Dermis blood vessel endothelial cell (primary cell): ENCODE measurements at places on chromosomes 1 and 21. TPM values are rescaled to one million over a fixed set of nuclear protein-coding genes. Genes with fewer than 3 reads are reported as not detected.

DNA sequence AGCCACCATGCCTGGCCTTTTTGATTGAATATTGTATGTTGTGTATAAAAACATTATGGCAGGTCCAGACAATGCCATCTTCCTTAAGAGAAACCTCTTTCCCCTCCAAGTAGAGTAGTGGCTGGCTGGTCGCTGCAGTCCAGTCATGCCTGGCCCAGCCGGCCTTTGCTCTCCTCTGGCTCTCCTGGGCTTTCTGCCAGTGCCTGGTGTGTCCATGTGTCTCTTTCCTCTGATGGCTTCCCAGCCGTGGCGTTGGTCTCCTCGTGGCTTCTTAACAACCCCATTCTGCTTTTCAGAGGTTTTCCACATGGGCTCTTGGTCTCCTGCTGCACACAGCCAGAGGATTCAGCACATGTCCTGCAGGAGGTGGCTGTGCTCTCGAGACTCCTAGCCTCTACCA lies 58.7 kb downstream of the DIP2A start:
- no peak for DNase-seq

DNA sequence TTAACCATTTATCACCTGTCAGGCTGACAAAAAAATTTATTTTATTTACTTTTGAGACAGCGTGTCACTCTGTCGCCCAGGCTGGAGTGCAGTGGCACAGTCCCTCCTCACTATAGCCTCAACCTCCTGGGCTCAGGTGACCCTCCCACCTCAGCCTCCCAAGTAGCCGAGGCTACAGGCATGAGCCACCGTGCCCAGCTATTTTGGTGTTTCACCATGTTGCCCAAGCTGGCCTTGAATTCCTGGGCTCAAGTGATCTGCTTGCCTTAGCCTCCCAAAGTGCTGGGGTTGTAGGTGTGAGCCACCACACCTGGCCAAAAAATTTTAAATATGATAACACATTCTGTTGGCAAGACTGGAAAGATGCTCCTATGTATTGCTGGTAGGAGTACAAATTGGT lies 11.1 kb downstream of the IPO9 start:
- no peak for DNase-seq

DNA sequence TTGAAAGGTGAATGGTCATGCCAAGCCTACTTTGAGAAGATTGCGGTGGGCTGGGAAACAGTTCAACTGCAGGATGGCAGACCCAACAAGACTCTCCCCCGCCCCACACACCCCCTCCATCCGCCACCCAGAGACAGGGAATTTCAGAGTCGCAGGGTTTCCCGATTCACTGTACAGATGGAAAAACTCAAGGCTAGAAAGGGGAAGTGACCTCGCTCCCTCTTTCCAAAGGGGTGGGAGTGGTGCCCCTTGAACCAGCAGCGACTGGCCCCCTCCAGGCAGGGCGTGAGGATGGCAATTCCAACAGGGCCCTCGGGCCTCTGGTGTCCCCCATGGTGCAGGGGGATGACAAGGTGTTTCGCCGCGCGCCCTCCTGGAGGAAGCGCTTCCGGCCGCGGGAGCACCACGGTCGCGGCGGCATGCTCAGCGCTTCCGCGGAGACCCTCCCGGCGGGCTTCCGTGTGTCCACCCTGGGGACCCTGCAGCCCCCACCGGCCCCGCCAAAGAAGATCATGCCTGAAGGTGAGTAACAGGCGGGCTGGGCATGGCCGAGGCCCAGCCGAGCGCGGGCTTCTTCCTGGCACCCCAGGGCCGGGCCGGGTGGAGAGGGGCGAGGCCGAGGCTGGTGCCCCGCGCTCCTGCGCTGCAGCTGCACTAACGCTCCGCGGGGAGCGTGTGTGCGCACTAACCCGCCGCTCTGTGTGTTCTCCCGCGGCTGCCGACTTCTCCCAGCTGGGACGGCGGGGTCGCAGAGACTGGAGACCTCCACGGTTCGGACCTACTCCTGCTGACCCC lies 10.4 kb downstream of the MYOG start:
- no peak for DNase-seq

DNA sequence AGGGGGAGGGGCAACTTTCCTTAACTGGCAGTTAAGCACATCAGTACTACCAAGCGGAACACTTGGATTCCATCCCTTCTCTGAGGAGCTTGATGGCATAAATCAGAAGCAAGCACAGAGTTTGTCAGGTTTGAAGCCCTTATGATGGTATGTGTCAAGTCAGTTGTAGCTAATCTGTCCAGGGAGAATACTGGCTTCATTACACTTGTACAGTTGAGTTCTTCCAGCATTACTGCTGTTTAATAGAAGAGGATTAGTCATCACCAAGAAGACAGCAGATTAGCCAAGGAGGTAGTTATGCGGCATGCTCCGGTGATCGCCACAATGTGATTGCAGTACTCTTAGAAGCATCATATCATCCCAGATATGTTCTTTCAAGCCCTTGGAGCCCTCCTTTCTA lies 2.1 kb upstream of the TDRD5 start:
- DNase-seq = no peak

Gene NID1
- total RNA-seq = 196 and 425 TPM in 2 replicates

Gene HCN3
- total RNA-seq = 0.84 and 0.85 TPM in 2 replicates

GRCh38 chr1:25805863-25806225 lies 5.9 kb downstream of the SELENON start:
- peak; percentile 74 for DNase-seq

GRCh38 chr21:41851090-41851790 lies 27.9 kb downstream of the PRDM15 start:
- no peak for DNase-seq

- DNase-seq = no peak
Observed at GRCh38 chr21:16302851-16303282, 573.1 kb downstream of the USP25 start.

DNA sequence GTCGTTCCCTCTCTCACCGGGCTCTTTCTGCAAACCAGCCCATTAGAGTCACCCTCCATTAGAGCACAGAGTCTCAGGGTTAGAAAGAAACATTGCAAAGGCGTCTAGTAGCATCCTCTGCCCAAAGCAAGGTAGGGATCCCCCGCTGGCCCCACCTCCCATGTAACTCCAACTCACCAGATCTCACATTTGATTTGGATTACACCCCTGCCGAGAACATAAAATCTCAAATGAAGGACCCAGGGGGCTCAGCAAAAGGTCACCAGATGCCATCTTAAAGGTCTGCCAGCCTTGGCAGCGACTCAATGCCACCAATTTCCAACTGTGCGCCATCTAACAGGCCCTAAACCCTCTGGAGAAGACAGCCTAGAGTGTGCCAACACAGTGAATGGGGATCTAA lies 14.1 kb downstream of the C1orf87 start:
- no peak for DNase-seq

Gene TNFAIP8L2
- total RNA-seq = 0.14 TPM in 1 of 2 replicates, not detected in the other

DNA sequence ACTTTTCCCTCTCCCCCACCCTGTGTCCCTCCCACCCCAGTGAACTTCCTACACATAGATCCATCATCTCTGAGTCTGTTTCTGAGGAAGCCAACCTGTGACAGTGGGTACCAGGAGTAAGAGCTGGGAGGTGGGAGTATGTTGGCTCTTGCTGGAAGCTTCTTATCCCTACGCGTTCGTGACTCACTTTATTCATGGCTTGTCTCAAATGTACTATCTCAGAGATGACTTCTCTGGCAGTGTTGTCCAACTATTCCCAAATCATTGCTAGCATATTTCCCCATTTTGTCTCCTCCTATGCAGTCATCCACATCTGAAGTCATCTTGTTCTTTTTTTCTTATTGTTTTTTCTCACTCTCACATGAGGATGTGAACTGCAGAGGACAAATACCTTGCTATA lies 88.0 kb downstream of the HIVEP3 start:
- DNase-seq = no peak

GRCh38 chr1:192108161-192108560 lies 50.1 kb upstream of the RGS18 start:
- no peak for DNase-seq

- DNase-seq = peak; percentile 8
Observed at GRCh38 chr1:56278061-56278460, 301.3 kb downstream of the PLPP3 start.

Gene C1orf105
- not detected in 2 replicates for total RNA-seq

Gene MYBPHL
- not detected in 2 replicates for total RNA-seq

Gene FCMR
- total RNA-seq = 0.17 TPM in 1 of 2 replicates, not detected in the other

GRCh38 chr1:151210830-151211229 lies 12.5 kb downstream of the PIP5K1A start:
- no peak for DNase-seq

Gene VTCN1
- under 0.01 and 0.33 TPM in 2 replicates for total RNA-seq

- DNase-seq = no peak
Observed at GRCh38 chr1:33050221-33051076, 13.8 kb upstream of the AK2 start.

DNA sequence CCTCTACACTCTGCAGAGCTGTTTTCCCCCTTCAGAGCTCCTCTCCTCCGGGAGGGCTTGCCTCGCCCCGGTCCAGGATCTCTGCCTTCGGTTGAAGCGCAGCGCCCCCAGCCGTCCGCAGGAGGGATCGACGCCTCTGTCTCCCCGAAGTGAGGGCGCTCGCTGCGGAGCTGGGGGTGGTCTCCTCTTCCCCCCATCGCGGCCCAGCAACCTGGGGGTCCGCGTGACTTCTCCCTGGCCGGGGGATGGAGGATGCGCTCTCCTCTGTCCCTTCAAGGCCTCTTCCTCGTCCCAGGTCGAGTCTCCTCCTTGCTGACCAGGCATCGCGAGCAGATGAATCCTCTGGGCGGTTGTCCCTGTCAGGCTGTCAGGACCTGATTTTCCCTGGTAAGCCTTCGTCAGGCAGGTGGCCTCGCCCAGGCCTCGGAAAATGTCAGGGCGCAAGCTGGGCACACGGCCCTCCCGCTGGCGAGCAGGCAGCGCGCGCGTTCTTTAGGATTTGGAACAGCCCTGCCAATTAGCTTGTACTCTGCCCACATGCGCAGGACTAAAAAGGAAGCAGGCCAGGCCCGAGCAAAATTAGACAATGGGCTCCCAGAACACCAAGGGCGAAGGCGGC lies 90.5 kb downstream of the EDEM3 start:
- peak; percentile 68 for DNase-seq

DNA sequence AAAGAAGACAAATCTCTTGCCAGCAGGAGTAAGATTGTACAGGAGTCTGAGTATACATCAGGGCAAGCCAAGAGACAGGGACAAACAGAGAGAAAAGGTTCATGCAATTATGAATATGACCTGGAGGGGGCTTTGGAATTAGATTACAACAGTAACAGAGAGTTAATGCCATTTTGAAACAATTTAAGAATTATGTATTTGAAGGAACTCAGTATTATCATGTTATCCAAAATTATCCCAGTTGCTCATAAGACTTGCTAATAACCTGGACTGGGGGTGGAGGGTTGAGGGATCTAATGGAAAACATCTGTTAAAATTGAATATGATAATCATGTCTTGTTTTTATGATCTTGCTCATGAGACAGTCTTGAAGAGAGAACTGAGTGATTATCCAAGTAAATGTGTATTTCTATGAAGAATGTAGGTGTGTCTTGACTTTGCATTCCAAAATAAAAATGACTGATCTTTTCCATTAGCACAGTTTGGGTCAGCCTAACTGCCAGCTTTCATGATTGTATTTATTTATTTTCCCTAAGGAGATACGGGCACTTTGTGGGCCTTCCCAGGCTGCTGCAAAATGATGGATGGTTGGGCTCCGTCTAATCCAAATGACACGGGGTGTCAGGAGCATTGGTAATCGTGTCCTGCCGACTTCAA lies 117.7 kb downstream of the ERG start:
- peak; percentile 49 for DNase-seq

GRCh38 chr1:46183926-46184557 lies 7.8 kb upstream of the P3R3URF start:
- no peak for DNase-seq

Gene MYCL
- 0.17 and 0.28 TPM in 2 replicates for total RNA-seq

Gene CR1L
- total RNA-seq = 0.14 TPM in 1 of 2 replicates, not detected in the other

Gene SLC5A9
- total RNA-seq = 0.05 TPM in 1 of 2 replicates, not detected in the other

DNA sequence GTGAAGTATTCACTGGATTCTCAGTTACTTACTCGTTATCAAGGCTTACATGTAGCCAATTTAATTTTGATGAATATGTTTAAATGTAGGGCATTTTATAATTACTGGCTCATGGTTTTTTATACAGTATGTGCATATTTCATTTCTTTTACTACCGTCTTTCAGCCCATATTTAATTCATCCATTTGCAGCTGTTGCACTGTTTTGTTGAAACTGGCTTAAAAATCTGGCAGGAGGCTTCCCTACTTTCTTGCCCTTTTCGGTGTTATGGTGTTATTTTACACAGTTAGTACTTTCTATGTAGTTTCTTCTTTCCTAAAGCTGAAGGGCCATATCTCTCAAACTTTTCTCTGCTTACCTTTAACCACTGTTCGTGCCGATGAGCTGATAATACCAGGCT lies 54.2 kb downstream of the ITSN1 start:
- DNase-seq = no peak

DNA sequence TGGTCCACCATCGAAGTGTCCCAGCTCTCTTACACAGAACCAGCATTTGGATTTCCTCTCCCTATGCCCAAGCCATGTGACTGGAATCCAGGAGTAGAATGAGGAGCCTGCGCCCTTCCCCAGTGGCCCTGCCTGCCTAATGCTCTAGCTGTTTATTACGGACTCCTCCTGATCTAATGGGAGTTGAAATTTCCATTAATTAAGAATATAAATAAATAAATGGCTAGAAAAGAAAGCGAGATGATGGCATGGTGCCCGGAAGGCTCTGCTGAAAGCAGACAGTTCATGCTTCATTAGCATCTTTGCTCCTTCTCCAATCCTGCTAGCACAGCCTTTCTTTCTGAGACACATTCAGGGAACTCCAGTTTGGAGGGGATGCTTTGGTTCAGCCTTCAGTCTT lies 216.2 kb downstream of the SEC16B start:
- DNase-seq = no peak
